Frontal cortex (tissue), 4 donors: ENCODE measurements at places on chromosomes 4 and X. TPM values are rescaled to one million over a fixed set of nuclear protein-coding genes. Genes with fewer than 3 reads are reported as not detected.

Gene RAP1GDS1
- total RNA-seq, result 161 TPM

Gene TDO2
- not detected for total RNA-seq

Gene RADX
- total RNA-seq, result 9.4 TPM

Gene KCTD8
- 2.4 TPM for total RNA-seq

Gene SPRY1
- 15.1 TPM for total RNA-seq

Gene MAGEA8
- total RNA-seq, result not detected

Gene GNRHR
- total RNA-seq, result not detected

Gene ATP8A1
- 171 TPM for total RNA-seq

Gene MAGEB10
- total RNA-seq, result not detected

Gene CSAG2
- total RNA-seq, result not detected
